ENCODE measurements at places on chromosomes 12 and 14. TPM values are rescaled to one million over a fixed set of nuclear protein-coding genes. Genes with fewer than 3 reads are reported as not detected.

- H3K27me3 ChIP-seq: no peaks in the 10 kb centered on the region
- DNase-seq: no peak
- H3K27ac ChIP-seq: no peak overlapping the region
- no peaks in the 10 kb centered on the region for H3K36me3 ChIP-seq
- no peaks in the 10 kb centered on the region for H3K4me1 ChIP-seq
Observed at GRCh38 chr14:71208702-71209357, 301.6 kb downstream of the PCNX1 start.

DNA sequence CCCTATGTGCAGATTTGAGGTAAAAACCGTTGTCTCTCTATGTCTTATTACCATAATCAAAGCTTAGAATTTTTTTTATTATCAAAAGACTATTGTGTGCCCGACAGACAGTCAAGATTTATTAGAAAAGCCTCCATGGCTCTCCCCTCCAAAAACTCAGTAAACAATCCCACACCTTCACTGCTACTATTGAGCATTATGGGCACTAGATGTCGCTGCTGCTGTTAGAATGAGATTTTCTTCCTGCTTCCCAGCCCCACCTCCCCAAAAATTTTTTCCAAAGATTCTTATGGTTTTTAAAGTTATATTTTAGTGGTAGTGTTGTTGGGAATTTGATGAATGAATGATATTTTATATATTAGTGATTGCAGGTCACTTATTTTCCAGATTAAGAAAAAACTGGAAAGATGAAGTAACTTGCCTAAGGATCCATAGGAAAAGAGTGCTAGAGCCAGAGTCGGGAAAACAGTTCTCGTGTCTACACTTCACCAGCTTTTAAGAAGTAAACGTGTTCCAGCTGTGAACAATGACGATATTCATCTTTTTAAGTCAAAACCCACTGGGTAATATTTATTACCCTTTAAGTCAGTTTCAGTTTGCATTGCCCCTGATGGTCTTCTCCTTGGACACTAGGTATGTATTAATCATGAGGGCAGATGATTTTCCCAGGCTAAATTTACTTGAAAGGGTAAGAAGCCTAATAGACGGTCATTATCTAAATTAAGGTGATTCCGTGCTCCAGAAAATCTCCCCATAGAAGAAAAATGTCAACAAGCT lies 12.2 kb upstream of the FOXG1 start:
- no peaks in the 10 kb centered on the region for H3K4me1 ChIP-seq
- DNase-seq: no peak
- no peaks in the 10 kb centered on the region for H3K36me3 ChIP-seq
- H3K27ac ChIP-seq: no peak overlapping the region
- H3K27me3 ChIP-seq: peaks cover 4% of the 10 kb centered on the region

DNA sequence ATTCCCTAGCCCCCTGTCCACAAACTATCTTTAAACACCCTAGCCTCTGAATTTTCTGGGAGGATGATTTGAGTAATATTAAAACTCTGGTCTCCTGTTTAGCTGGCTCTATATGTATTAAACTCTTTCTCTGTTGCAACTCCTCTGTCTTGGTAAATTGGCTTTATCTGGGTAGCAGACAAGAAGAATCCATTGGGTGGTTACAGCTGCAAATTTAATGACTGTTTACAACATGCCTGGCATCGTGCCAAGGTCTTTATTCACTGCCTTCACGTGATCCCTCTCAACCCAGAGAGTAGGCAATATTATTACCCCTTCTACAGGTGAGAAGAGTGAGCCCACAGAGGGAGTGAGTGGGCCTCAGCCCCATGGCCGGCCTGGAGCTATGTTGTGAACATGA lies 77.8 kb upstream of the MYL2 start:
- DNase-seq: no peak
- no peaks in the 10 kb centered on the region for H3K4me1 ChIP-seq
- no peak overlapping the region for H3K4me3 ChIP-seq
- no peaks in the 10 kb centered on the region for H3K27me3 ChIP-seq
- H3K27ac ChIP-seq: no peak overlapping the region
- H3K36me3 ChIP-seq: no peaks in the 10 kb centered on the region

GRCh38 chr14:50520947-50521815 lies 11.2 kb downstream of the MAP4K5 start:
- DNase-seq: no peak
- H3K4me3 ChIP-seq: no peak overlapping the region
- peaks cover 45% of the 10 kb centered on the region for H3K4me1 ChIP-seq
- H3K27me3 ChIP-seq: no peaks in the 10 kb centered on the region
- H3K36me3 ChIP-seq: no peaks in the 10 kb centered on the region

PLEK2 gene
- total RNA-seq: 3.5 TPM

FERMT2 gene
- total RNA-seq: 58.1 TPM

COCH gene
- total RNA-seq: not detected
